ENCODE measurements at places on chromosomes 4 and X. TPM values are rescaled to one million over a fixed set of nuclear protein-coding genes. Genes with fewer than 3 reads are reported as not detected.

Gene VSIG1
- total RNA-seq = not detected

DNA sequence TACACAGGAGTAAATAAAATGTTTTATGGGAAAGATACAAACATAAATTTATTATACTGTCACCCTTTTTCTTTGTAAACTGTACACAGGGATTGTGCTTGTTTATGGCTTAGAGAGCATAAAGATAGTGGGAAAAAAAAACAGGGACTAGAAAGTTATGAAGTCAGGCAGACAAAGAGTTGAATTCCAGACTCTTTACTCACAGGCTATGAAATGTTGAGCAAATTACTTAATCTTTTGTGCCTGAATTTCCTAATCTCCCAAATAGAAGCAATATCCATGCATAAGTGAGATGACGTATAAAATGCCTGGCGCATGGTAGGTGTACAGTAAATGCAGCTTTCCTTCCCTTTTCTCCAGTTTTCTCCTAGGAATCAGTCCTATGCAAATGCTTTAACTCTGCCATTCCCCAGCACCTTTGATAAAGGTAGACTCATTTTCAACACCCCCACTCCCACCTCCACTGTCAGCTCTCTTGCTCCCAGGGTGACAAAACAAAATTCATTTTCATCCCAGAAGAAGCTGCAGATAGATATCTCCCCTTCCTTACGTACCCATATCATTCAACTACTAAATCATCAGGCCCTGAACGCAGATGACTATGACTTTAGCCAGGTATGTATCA is 44.5 kb upstream of the BTC start:
- H3K4me1 ChIP-seq = peaks cover 8% of the 10 kb centered on the region
- H3K27me3 ChIP-seq = peaks cover 10% of the 10 kb centered on the region
- H3K36me3 ChIP-seq = no peaks in the 10 kb centered on the region
- H3K27ac ChIP-seq = no peak overlapping the region
- H3K4me3 ChIP-seq = no peak overlapping the region
- DNase-seq = no peak

GRCh38 chr4:15294202-15294601 is 133.6 kb upstream of the C1QTNF7 start:
- H3K4me3 ChIP-seq = no peak overlapping the region
- H3K4me1 ChIP-seq = no peaks in the 10 kb centered on the region
- H3K27ac ChIP-seq = no peak overlapping the region

GRCh38 chr4:138912704-138913340 is 102.8 kb upstream of the NOCT start:
- no peak overlapping the region for H3K4me3 ChIP-seq
- H3K4me1 ChIP-seq = peaks cover 11% of the 10 kb centered on the region
- H3K27me3 ChIP-seq = peaks cover 1% of the 10 kb centered on the region
- DNase-seq = no peak
- no peak overlapping the region for H3K27ac ChIP-seq

DNA sequence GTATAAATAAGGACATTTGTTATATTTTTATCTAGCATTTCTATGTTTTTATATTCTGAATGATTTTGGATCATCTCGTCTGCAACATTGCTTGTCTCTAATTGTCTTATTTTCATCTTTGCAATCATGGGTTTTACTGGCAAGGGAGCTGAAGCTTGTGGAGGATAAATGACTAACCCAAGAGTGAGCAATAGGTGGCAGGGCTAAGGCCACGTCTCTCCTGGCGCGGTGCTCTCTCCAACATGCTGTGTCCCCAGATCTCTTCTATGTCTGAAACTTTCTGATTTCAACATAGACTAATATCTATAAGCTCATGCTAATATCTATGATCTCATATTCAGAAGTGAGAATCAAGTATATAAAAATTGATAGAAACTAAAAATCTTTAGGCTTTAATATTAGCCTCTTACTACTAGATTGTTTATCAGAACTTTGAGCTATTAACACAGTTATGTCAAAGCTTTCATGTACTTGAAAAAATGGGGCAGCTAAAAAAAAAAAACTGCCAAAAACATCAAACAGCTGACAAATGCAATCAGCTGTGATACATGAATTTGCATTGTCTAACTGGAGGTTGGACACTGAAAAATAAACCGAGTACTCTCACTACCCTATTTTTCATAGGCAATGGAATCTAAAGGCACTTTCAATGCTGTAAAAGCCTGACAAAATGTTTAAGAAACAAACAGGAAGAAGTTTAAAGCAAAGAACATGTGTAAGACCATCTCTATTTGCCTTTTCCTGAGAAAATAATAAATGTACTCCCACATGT is 169.2 kb downstream of the TMA16 start:
- no peak for DNase-seq
- no peaks in the 10 kb centered on the region for H3K36me3 ChIP-seq
- H3K27ac ChIP-seq = no peak overlapping the region
- H3K4me1 ChIP-seq = no peaks in the 10 kb centered on the region
- H3K27me3 ChIP-seq = peaks cover 3% of the 10 kb centered on the region
- no peak overlapping the region for H3K4me3 ChIP-seq

DNA sequence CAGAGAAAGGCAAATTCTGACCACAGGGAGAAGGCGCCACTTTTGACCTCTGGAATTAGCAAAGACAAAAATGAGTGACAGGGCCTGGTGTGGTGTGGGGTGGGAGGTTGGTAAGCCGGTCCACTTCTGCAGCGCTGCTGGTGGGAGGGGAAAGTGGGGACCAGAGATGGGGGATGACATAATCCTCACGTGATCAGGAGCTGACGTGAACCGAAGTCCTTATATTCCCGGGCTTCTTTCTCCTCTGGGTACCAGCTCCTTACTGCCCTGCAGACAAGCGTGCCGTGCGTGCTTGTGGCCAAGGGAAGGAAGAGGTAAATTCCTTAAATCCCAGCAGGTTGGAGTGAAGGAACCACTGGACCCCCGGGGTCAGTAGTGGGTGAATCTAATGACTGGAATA is at the start of gene TCEAL7:
TCEAL7 (plus strand) TSS at position 249 of the 400 bp plus-strand sequence. CDS start 1,165 bp downstream, outside the sequence.
- H3K36me3 ChIP-seq = no peaks in the 10 kb centered on the region
- peaks cover 12% of the 10 kb centered on the region for H3K4me1 ChIP-seq
- peak within 1 kb of the TSS; percentile 98 for H3K27ac ChIP-seq
- peak; percentile 44 for DNase-seq

Gene SRPX
- total RNA-seq = 9.2 TPM

GRCh38 chrX:54093159-54093558 is 48.9 kb upstream of the PHF8 start:
- no peaks in the 10 kb centered on the region for H3K27me3 ChIP-seq
- no peaks in the 10 kb centered on the region for H3K36me3 ChIP-seq
- H3K4me3 ChIP-seq = no peak overlapping the region
- H3K27ac ChIP-seq = no peak overlapping the region
- no peaks in the 10 kb centered on the region for H3K4me1 ChIP-seq

DNA sequence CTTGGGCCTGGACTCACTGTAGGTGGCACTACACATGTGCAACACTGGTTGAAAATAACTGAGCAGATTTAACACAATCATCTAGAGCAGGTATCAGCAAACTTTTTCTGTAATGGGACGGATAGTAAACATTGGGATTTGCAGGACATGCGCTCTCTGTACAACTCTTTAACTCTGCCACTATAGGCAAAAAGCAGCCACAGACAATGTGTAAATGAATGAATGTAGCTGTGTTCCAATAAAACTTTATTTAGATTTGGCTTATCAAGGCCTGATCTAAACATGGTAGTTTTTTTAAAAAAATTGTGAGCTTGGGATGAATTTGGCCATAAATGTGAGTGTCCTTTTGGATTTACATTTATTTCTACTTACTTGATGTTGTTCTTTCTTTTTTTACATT is 407.3 kb downstream of the FAT4 start:
- peaks cover 2% of the 10 kb centered on the region for H3K4me1 ChIP-seq
- no peaks in the 10 kb centered on the region for H3K36me3 ChIP-seq
- no peak overlapping the region for H3K4me3 ChIP-seq
- no peaks in the 10 kb centered on the region for H3K27me3 ChIP-seq

DNA sequence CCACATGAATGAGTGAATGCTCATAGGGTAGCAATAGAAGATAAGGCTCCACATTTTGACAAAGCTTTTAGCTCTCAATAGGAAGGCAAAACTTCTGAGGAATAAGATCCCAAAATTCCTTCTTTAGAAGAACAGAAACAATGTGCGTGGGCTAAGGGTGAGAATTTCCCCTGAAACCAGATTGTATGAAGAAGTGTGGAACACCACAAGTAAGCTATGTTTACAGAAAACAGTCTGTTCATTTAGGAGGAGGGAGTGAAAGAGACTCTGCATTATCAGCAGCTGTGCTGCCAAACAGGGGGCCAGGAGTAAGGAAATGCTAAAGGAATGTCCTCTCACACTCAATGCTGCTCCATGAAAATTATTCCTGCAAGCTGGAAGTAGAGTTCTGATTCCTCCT is 851.6 kb downstream of the CENPC start:
- H3K27me3 ChIP-seq = no peaks in the 10 kb centered on the region
- peaks cover 9% of the 10 kb centered on the region for H3K4me1 ChIP-seq
- no peak overlapping the region for H3K4me3 ChIP-seq
- peaks cover 1% of the 10 kb centered on the region for H3K36me3 ChIP-seq
- H3K27ac ChIP-seq = no peak overlapping the region
- no peak for DNase-seq

Gene RTL3
- not detected for total RNA-seq

GRCh38 chrX:108049649-108050048 is 4.8 kb downstream of the VSIG1 start:
- H3K4me3 ChIP-seq = no peak overlapping the region
- no peaks in the 10 kb centered on the region for H3K36me3 ChIP-seq
- H3K27me3 ChIP-seq = no peaks in the 10 kb centered on the region

GRCh38 chr4:38943343-38943742 is 75.7 kb downstream of the FAM114A1 start:
- DNase-seq = peak; percentile 59
- peaks cover 4% of the 10 kb centered on the region for H3K27me3 ChIP-seq
- H3K27ac ChIP-seq = peak overlapping the region; percentile 72
- no peaks in the 10 kb centered on the region for H3K36me3 ChIP-seq

- no peak overlapping the region for H3K27ac ChIP-seq
- no peaks in the 10 kb centered on the region for H3K36me3 ChIP-seq
- no peaks in the 10 kb centered on the region for H3K4me1 ChIP-seq
- no peaks in the 10 kb centered on the region for H3K27me3 ChIP-seq
- no peak overlapping the region for H3K4me3 ChIP-seq
Measured at GRCh38 chr4:60934566-60935295, 265.4 kb upstream of the ADGRL3 start.

Gene GPRASP2
- 24.6 TPM for total RNA-seq

DNA sequence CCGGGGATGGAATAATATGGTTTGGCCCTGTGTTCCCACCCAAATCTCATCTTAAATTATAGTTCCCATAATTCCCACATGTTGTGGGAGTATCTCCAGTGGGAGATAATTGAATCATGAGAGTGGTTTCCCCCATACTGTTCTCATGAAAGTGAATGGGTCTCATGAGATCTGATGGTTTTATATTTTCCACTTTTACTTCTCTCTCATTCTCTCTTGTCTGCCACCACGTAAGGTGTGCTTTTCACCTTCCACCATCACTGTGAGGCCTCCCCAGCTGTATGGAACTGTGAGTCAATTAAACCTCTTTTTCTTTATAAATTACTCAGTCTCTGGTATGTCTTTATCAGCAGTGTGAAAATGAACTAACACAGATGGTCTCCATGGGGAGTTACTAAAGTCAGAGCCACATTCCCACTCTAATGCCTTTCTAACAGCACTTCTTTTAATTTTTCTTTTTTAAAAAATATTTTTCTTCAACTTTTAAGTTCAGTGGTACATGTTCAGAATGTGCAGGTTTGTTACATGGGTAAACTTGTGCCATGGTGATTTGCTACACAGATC is 306.6 kb downstream of the DTHD1 start:
- H3K4me3 ChIP-seq = no peak overlapping the region
- peaks cover 1% of the 10 kb centered on the region for H3K27me3 ChIP-seq
- DNase-seq = no peak
- no peak overlapping the region for H3K27ac ChIP-seq

Gene ZFYVE28
- total RNA-seq = 4.8 TPM

Gene SMR3B
- total RNA-seq = not detected

Gene GABRG1
- not detected for total RNA-seq

DNA sequence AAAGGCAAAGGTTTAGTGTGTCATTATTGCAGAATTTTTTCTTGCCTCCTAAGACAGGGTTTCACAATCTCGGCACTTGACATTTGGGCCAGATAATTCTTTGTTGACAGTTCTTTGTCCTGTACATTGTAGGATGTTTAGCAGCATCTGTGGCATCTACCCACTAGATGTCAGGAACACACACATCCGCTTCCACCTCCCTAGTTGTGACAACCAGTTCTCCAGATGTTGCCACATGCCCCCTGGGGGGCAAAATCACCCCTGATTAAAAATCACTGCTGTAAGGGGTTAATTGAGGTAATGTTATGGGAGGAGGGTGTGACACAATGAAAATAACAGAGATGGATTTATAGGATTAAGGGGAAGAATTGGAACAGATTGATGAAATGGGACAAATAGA is 75.3 kb downstream of the HMGB2 start:
- DNase-seq = no peak
- H3K4me1 ChIP-seq = peaks cover 4% of the 10 kb centered on the region
- H3K4me3 ChIP-seq = no peak overlapping the region
- no peaks in the 10 kb centered on the region for H3K27me3 ChIP-seq
- no peak overlapping the region for H3K27ac ChIP-seq

- DNase-seq = no peak
- no peak overlapping the region for H3K4me3 ChIP-seq
- peaks cover 5% of the 10 kb centered on the region for H3K36me3 ChIP-seq
- no peaks in the 10 kb centered on the region for H3K27me3 ChIP-seq
- H3K27ac ChIP-seq = no peak overlapping the region
Measured at GRCh38 chr4:142443469-142443868, 402.6 kb downstream of the INPP4B start.

DNA sequence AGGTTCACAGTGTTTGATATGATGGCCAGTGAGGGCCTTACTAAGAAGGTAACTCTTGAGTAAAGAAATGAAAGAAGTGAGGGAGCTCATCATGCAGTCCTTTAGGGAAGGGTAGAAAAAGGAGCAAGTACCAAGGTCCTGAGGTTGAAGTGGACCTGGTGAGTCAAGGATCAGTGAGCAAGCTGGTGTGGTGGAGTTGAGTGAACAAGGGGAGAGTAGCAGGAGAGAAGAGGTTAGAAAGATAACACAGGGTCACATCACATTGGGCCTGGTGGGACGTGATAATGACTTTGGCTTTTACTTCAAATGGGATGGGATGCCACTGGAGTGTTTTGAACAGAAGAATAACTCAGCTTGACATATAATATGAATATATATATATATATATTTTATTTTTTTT is 44.7 kb downstream of the OSTC start:
- no peak overlapping the region for H3K27ac ChIP-seq
- H3K36me3 ChIP-seq = no peaks in the 10 kb centered on the region
- H3K4me3 ChIP-seq = no peak overlapping the region
- no peak for DNase-seq

Gene RTL9
- total RNA-seq = 1.8 TPM

Gene PABPC1L2A
- 1.5 TPM for total RNA-seq

GRCh38 chr4:61397174-61397573 is 197.0 kb downstream of the ADGRL3 start:
- no peak overlapping the region for H3K4me3 ChIP-seq
- peak overlapping the region; percentile 34 for H3K27ac ChIP-seq
- no peak for DNase-seq
- no peaks in the 10 kb centered on the region for H3K27me3 ChIP-seq
- H3K36me3 ChIP-seq = no peaks in the 10 kb centered on the region
- peaks cover 49% of the 10 kb centered on the region for H3K4me1 ChIP-seq

Gene DTHD1
- not detected for total RNA-seq

GRCh38 chr4:76854858-76855257 is 43.1 kb downstream of the SOWAHB start:
- no peak for DNase-seq
- H3K27ac ChIP-seq = peak overlapping the region; percentile 20
- H3K4me3 ChIP-seq = no peak overlapping the region
- H3K36me3 ChIP-seq = no peaks in the 10 kb centered on the region
